ENCODE measurements at places on chromosomes 16 and 17. TPM values are rescaled to one million over a fixed set of nuclear protein-coding genes. Genes with fewer than 3 reads are reported as not detected.

DNA sequence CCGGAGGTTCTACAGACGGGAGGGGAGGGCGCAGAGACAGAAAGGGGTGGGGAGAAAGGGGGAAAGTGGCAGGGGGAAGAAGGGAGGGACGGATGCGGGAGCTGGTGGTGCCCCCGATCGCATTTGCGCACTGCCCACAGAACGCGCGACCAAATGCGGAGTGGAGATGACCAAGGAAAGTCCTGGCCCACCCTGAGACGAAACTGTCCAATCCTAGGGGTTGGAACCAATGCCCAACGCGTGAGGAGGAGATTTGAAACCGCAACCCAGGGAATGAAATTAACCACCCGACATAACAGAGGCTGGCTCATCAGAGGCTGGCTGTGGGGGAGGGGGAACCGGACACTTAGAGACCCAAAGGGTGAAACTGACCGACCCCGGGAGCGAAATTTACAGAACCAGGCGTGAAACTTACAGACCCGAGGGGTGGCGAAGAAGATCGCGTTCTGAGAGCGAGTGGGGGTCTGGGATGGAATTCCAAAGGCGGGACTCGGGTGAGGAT is 1.4 kb downstream of the HES7 start:
- H3K27ac ChIP-seq = no peak overlapping the region
- H3K27me3 ChIP-seq = peaks cover 38% of the 10 kb centered on the region
- H3K36me3 ChIP-seq = peaks cover 6% of the 10 kb centered on the region

GRCh38 chr16:84408856-84409255 is 40.5 kb downstream of the ATP2C2 start:
- no peak for DNase-seq
- H3K36me3 ChIP-seq = no peaks in the 10 kb centered on the region
- H3K4me3 ChIP-seq = no peak overlapping the region
- H3K4me1 ChIP-seq = peaks cover 5% of the 10 kb centered on the region
- peaks cover 20% of the 10 kb centered on the region for H3K27me3 ChIP-seq

DNA sequence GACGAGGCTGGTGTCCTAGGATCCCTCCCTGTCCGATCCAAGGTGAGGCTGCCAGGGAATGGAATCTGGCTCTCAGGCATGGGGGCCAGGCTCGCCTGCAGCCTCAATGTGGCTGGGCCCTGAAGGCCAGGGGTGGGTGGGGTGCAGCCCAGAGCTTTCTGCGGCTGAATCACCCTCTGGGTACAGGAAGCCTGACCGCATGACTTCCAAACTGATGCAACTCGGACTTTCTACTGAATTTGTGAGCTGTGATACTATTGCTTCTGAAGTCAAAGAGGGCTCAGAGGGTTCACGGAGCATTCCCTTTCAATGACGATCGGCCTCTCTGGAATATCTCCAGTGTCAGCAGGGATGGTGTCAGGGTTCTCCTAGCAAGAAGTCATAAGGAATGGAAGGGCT is 123.7 kb downstream of the METRNL start:
- DNase-seq = no peak
- no peaks in the 10 kb centered on the region for H3K36me3 ChIP-seq
- H3K4me1 ChIP-seq = peaks cover 23% of the 10 kb centered on the region
- no peak overlapping the region for H3K4me3 ChIP-seq
- no peaks in the 10 kb centered on the region for H3K27me3 ChIP-seq

PKMYT1 gene
- total RNA-seq = not detected

DNA sequence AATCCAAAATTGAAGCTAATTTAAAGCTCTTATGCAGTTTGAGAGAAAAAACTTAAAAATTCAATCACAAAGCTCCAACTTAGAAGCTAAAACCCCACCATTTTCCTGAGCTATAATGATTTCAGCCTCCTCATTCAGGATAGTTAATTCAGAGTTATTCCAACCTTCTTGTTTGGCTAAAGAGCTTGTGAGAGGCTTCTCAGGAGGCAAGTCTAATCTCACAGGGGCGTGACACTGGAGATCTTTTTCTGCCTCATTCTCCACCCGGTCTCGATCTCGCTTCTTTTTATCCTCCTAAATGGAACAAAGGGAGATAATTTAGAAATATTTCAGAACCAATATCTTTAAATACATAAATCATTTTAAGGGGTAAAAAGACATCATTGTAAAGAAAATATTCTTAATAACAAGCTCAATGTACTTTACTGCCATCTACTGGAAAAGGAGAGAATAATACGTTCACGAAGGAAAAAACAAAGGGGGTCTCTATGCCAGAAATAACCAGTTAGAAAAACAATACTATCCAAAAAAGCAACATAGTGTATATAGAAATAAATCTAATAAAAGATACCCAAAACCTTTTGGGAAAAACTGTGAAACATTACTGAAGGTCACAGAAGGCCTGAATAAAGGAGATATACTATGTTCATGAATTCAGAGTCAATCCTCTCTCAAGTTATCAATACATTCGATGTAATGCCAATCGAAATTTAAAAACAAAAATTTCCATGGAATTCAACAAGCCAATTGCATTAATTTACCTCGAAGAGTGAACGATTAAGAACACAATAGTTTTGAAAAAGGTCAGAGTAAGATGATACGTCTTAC is 13.9 kb downstream of the BRD7 start:
- H3K27me3 ChIP-seq = no peaks in the 10 kb centered on the region
- DNase-seq = no peak
- H3K27ac ChIP-seq = peak overlapping the region; percentile 60
- peaks cover 11% of the 10 kb centered on the region for H3K4me1 ChIP-seq
- H3K36me3 ChIP-seq = peaks cover 5% of the 10 kb centered on the region
- no peak overlapping the region for H3K4me3 ChIP-seq

DNA sequence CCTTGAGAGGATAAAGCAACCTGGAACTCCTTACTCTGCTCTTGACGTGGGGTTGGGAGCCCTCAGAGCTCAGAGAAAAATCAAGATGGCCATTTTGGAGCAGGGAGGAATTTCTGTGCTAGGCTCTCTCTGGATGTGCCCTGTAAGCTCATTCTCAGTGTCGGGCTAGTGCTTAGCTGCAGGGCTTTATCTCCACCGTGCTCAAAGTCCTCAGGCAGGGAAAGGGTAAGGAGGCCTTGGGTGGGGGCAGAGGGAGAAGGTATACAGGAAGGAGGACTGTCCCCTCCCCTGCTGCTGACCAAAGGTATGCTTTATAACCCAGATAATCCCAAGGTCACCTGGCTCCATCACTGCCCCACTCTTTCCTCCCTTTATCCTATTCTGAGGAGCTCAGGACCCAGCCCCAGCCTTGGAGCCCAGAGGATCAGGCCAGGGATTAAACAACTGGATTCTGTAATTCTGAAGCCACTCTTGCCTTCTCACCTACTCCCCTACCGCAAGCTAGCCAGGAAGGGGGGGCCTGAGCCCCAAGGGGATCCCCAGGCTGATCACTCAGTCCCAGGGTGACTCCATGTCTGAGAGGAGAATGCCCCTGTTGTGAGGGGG is 1.1 kb downstream of the DHRS11 start:
- H3K27ac ChIP-seq = peak overlapping the region; percentile 71
- H3K27me3 ChIP-seq = no peaks in the 10 kb centered on the region
- H3K36me3 ChIP-seq = no peaks in the 10 kb centered on the region
- peak overlapping the region; percentile 71 for H3K4me3 ChIP-seq
- peaks cover 21% of the 10 kb centered on the region for H3K4me1 ChIP-seq

ACE gene
- 1.2 TPM for total RNA-seq

GRCh38 chr17:77354670-77355455 is 214.1 kb downstream of the SEC14L1 start:
- no peaks in the 10 kb centered on the region for H3K27me3 ChIP-seq
- H3K27ac ChIP-seq = no peak overlapping the region
- no peak overlapping the region for H3K4me3 ChIP-seq

- DNase-seq = no peak
- H3K36me3 ChIP-seq = peaks cover 7% of the 10 kb centered on the region
- H3K27me3 ChIP-seq = no peaks in the 10 kb centered on the region
- H3K4me3 ChIP-seq = no peak overlapping the region
Observed at GRCh38 chr16:80671281-80671849, 130.6 kb downstream of the DYNLRB2 start.

GRCh38 chr17:11486868-11487310 is 111.4 kb upstream of the DNAH9 start:
- no peak overlapping the region for H3K27ac ChIP-seq
- H3K36me3 ChIP-seq = no peaks in the 10 kb centered on the region
- no peak for DNase-seq
- no peaks in the 10 kb centered on the region for H3K27me3 ChIP-seq
- no peak overlapping the region for H3K4me3 ChIP-seq

STH gene
- total RNA-seq = not detected

HASPIN gene
- 0.38 TPM for total RNA-seq

DNA sequence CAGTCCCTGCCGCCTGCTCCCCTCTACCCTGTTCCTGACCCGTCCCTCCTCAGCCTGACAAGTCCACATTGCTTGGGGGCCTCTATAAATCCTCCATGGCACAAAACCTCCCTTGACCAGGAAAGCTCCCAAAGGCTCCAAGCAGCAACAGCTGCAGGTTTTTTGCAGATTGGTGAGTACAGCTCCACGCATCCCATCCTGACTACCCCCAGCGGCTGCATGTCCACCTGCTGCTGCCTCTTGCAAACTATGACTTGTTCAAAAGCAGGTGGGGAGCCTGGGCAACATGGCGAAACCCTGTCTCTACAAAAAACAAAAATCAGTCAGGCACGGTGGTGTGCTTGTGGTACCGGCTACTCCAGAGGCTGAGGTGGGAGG is 122.8 kb downstream of the ANKRD11 start:
- H3K4me1 ChIP-seq = peaks cover 93% of the 10 kb centered on the region
- peak overlapping the region; percentile 27 for H3K27ac ChIP-seq
- no peaks in the 10 kb centered on the region for H3K36me3 ChIP-seq
- no peak for DNase-seq
- H3K27me3 ChIP-seq = no peaks in the 10 kb centered on the region

DNA sequence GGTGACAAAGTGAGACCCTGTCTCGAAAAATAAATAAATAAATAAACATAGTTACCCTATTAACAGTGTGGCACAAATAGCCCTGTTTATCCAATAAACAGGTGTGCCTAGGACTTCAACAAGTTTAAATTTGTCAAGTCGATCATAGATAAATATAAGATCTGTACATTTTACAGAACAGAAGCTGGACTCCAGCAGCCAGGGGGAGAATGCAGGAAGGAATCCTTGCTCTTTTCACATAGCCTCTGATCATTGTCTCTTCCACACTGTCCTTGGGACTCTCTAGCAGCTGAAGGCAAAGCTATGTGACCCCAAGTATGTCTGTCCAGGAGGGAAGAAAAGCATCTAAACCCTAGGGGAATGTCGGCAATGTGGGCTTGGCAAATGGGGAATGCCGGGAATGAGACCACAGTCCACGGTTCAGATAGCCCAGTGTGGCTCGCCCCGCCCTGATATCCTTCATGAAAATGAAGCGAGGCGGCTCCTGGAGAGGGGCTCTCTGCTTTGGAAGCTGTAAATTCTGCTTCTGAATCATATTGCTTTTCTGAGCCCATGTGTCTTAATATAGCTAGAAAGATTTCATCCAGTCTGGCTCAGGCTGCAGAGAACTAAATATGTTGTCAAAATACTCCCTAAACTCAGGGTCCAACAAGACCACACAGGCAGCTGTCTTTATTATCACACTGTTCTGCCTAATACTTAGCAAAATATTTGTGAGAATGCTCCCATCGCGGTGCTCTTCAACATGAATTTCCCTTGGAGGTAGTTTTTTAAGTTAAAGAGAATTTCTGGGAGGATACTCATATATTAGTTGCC is 24.9 kb upstream of the GRB2 start:
- no peak overlapping the region for H3K4me3 ChIP-seq
- no peak for DNase-seq
- peaks cover 3% of the 10 kb centered on the region for H3K4me1 ChIP-seq

- H3K36me3 ChIP-seq = peaks cover 35% of the 10 kb centered on the region
- no peaks in the 10 kb centered on the region for H3K27me3 ChIP-seq
- no peak for DNase-seq
- peaks cover 13% of the 10 kb centered on the region for H3K4me1 ChIP-seq
- no peak overlapping the region for H3K4me3 ChIP-seq
Observed at GRCh38 chr17:48251950-48252349, 144.4 kb downstream of the SNX11 start.

DNA sequence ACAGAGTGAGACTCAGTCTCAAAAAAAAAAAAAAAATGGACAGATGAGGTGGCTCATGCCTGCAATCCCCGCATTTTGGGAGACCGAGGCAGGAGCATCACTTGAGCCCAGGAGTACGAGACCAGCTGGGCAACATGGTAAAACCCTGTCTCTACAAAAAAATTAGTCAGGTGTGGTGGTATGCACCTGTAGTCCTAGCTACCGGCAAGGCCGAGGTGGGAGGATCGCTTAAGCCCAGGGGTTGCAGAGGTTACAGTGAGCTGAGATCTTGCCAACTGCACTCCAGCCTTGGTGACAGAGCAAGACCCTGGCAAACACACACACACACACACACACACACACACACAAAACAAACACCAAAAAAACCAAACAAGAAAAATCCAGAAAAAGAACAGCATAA is 7.7 kb upstream of the ENGASE start:
- peaks cover 2% of the 10 kb centered on the region for H3K27me3 ChIP-seq
- no peaks in the 10 kb centered on the region for H3K36me3 ChIP-seq
- DNase-seq = no peak
- H3K27ac ChIP-seq = peak overlapping the region; percentile 6
- no peak overlapping the region for H3K4me3 ChIP-seq

DNA sequence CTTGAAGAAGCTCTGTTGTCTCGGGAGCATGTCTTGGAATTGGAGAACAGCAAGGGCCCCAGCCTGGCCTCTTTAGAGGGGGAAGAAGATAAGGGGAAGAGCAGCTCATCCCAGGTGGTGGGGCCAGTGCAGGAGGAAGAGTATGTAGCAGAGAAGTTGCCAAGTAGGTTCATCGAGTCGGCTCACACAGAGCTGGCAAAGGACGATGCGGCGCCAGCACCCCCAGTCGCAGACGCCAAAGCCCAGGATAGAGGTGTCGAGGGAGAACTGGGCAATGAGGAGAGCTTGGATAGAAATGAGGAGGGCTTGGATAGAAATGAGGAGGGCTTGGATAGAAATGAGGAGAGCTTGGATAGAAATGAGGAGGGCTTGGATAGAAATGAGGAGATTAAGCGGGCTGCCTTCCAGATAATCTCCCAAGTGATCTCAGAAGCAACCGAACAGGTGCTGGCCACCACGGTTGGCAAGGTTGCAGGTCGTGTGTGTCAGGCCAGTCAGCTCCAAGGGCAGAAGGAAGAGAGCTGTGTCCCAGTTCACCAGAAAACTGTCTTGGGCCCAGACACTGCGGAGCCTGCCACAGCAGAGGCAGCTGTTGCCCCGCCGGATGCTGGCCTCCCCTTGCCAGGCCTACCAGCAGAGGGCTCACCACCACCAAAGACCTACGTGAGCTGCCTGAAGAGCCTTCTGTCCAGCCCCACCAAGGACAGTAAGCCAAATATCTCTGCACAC is 21.2 kb downstream of the AKAP1 start:
- peaks cover 28% of the 10 kb centered on the region for H3K4me1 ChIP-seq
- no peak overlapping the region for H3K4me3 ChIP-seq
- DNase-seq = no peak
- H3K36me3 ChIP-seq = no peaks in the 10 kb centered on the region
- peak overlapping the region; percentile 6 for H3K27ac ChIP-seq
- H3K27me3 ChIP-seq = no peaks in the 10 kb centered on the region

KRT33A gene
- not detected for total RNA-seq

All from naive thymus-derived CD8-positive, alpha-beta T cell (primary cell).